Kidney epithelial cell (primary cell): ENCODE measurements at places on chromosomes 1 and 21.

GRCh38 chr1:25217015-25217414 is 15.3 kb downstream of the SYF2 start:
- DNase-seq, result no peak

DNA sequence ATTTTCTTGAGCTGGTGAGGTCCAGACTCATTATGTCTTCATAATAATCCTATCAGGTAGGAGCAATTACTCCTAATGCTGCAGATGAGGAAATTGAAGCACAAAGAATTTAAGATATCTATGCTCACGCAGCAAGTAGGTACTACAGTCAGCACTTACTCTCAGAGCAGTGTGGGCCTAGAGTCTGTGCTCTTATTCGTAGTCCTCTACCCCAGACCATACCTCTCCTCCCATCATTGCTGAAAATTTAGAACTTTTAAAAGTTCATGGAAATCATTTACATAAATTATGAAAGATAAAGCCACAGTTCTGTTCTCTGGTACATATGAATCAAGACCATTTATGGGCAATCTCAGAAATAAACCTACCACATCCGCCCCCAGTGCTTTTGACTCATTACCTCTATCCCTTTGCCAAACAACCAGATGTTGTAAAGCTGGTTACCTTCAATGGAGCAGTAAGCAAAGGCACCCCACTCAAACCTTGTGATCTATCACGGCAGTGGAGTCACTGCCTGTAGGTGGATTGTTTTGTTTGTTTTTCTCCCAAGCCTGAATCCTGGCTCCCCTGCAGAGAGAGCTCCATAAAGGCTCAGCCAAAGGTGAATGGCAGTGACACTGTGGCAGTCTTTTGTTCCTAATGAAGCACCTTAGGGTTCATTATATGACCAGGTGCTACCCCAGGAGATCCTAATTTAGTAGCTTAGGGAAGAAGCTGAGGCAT is 20.9 kb upstream of the MAN1A2 start:
- no peak for DNase-seq

DNA sequence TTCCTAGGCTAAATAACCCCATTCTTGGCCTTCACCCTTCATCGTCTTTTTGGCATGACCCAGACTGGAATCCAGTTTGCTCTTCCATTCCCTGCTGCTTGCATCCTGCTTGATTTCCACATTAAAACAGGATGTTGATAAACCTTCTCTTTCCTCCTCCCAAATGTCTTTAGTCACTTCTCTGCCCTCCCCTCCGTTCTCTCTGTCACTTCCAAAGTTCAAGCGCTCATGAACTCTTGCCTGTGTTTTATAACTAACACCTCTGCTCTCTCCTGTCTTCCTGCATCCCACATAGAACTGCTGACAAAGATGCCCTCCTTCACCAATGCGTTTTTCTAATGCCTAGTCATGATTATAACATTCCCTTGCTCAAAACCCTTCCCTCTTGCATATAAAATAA is 65.6 kb upstream of the SLC44A3 start:
- DNase-seq, result no peak

- DNase-seq, result no peak
Observed at GRCh38 chr21:36350282-36350910, 30.4 kb downstream of the MORC3 start.

- DNase-seq, result peak; percentile 5
Observed at GRCh38 chr21:37704751-37705150, 211.5 kb downstream of the KCNJ6 start.

DNA sequence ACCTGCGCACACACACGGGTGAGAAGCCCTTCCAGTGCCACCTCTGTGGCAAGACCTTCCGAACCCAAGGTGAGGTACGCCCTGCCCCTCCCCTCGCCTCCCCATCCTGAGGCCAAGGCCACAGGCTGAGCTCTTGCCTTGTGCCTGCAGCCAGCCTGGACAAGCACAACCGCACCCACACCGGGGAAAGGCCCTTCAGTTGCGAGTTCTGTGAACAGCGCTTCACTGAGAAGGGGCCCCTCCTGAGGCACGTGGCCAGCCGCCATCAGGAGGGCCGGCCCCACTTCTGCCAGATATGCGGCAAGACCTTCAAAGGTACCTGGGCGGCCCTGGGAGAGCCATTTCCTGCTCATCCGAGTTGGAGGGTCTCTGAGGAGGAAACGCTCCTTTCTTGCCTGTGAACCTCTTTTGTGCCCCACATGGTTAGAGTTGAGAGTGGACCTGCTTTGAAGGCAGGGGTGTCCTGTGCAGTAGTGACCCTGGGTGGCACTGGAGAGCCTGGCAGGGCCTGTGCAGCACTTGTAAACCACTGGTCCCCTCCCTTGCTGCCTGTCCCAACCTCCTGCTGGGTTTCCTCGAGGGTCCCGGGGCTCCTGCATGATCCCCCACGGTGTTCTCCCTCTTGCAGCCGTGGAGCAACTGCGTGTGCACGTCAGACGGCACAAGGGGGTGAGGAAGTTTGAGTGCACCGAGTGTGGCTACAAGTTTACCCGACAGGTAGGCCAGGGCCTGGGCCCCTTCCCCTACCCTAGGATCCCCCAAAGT is 8.5 kb downstream of the ZBTB48 start:
- DNase-seq, result no peak

- no peak for DNase-seq
Observed at GRCh38 chr1:43049481-43049880, 90.8 kb upstream of the SLC2A1 start.

DNA sequence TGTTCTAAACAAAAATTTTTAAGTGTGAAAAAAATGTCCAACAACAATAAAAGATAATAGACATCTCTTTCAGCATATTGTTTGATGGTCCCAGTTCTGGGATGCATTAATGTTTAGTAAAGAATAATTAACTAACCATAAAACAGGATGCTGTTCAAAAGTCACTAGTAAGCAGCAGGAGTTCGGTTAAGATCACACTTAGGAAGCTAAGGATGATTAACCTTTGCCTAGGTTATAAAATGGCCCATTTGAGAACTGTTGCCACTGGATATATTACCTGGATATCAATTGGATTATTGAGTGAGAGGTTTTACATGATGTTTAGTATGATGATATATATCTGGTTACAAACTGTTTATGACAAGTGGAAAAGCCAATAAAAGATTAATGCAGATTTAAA is 171.7 kb downstream of the ATG4C start:
- DNase-seq, result no peak

GRCh38 chr1:83994111-83994510 is 4.8 kb downstream of the TTLL7 start:
- DNase-seq, result no peak

- no peak for DNase-seq
Observed at GRCh38 chr1:157403608-157404007, 148.7 kb downstream of the FCRL5 start.
